ENCODE measurements at places on chromosomes 5 and 9. TPM values are rescaled to one million over a fixed set of nuclear protein-coding genes. Genes with fewer than 3 reads are reported as not detected.

DNA sequence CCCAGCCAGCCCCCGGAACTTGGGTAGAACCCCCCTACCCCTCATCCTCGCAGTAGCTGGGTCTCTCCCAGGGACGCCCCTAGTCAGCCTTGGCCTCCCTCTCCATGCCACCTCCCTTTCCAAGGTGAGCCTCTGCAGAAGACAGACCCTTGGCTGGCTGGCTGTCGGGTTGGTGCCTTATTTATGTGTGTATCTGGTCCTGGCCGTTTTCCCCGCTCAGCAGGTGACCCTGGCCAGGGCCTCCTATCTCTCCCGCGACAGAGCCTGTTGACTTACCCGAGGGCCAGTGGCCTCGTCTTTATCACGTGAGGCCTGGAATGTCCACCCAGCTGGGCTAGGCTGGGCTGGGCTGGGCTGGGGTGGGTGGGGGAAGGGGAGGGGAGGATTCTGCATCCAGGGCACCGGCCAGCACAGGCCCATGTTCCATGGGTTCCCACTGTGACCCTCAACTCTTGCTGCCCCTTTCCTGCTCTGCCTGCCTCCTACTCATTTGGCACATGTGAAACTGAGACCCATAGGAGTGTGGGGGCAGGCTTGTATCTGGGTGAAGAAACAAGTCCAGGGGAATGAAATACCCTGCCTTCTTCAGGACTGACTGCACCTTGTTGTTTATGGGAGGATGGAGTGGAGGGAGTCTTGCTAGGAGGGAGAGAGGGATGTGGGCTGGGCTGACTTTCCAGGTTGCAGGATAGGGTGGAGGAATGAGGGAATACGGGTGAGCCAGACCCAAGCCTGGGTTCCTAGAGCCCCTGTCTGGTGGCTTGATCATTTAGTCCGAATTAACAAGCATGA, 3.1 kb downstream of the CXXC5 start:
- no peak for DNase-seq

GRCh38 chr9:97319395-97319794, 11.9 kb downstream of the CCDC180 start:
- DNase-seq, result no peak

- DNase-seq, result no peak
Observed at GRCh38 chr5:137563646-137564397, 64.7 kb upstream of the SPOCK1 start.

The RICTOR gene
- 27.8 TPM for total RNA-seq

- DNase-seq, result no peak
Observed at GRCh38 chr9:37692622-37693221, 42.0 kb downstream of the FRMPD1 start.

The MVB12B gene
- total RNA-seq, result 11.4 TPM

DNA sequence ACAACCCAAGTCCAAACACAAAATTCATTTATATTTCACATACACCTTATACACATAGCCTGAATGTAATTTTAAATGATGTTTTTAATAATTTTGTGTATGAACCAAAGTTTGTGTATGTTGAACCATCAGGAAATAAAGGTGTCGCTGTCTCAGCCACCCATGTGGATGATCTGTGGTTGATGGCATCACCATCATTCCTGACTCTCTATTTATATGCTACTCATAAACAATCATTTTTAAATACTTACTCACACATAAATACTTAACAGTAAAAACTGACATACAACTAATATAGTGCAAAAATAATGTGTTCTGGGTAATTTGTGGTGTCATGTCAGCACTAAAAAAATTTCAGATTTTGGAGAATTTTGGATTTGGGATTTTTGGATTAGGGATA, 38.4 kb downstream of the SMC5 start:
- no peak for DNase-seq

The HTR1A gene
- not detected for total RNA-seq

The TEK gene
- total RNA-seq, result 63.0 TPM

DNA sequence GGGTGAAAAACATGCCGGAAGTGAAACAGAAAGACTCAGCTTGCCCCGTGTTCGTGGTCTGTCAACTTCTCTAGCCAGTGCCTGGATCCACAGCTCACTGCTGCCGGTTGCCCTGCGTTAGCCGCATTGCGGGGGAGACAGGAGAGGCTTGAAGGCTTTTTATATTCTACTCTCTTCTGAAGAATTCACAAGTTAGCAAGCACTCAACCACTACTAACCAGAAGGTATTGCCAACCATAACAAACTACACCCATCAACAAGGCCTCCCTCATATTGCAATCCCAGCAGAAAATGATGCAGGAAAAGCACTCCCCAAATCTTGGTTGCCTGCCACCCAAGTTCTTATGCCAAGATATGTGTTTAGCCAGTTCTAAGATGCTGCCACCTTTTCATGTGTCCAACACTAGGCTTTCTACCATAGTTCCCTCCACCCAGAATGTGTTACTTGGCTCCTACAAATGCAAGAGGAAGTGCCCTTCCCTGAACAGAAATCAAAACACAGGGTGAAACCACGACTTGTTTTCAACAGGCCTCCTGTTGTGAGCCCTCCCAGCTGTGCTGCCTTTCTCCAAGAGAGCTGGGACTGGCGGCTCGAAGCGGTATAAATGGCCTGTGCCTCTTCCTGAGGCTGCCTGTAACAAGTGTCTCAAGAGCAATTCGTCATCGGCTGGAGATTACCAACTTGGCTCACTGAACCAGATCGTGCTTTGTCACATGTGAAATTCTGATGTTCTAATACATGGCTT, 129.0 kb downstream of the SNX18 start:
- no peak for DNase-seq

DNA sequence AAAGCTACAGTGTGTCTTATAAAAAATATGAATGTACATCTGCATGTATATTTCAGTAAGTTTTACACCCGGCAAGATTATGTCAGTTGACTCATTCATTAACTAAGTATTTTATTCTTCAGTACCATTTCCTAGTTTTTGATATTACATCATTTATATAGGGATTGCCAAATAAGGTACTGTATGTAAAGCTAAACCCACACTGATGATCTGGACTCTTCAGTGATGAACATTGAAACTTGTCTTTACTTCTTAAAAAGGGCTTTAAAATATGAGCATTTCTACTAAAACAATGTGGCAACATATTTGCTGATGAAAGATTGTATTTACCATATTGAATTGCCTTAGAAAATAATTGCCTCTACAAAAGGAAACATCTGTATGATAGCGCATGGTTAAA, 151.8 kb upstream of the TLX3 start:
- DNase-seq, result no peak

DNA sequence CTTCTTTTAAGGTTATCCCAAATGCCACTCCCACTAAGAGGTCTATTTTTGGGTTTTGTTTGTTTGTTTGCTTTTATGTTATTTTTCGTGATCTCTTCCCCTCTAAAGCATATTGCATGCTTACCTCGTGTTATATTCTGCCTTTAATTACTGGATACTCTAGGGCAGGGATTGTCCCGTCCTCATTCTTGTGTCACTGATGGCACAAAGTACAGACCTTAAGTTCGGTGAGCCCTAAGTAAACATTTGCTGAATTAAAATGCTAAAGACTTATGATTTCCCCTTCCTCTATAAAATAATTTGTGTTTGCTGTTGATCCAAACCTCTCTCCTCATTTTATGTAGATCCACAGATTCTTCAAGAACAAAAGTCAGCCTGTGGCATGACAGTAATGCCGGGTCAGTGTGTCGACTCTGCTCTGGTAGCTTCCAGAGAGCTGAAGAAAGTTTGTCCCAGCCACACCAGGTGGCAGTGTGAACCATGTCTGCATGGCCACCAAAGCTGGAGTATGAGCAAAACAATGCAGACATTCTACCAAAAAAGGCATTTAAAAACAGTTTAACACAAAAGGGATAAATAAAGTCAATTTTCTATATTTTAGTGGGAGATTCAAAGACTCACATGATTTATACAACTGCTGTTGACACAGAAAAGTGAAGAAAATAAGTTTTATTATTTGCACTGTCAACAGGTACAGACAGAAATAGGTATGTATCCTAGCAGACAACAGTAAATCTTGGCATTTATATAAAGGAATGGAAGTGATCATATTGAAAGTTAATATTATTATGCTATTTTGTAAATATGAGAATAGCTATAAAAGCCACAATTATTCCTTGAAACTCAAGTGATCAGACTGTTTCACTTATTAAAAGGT, 17.9 kb upstream of the POC5 start:
- DNase-seq, result no peak

GRCh38 chr5:15808577-15808976, 308.6 kb downstream of the FBXL7 start:
- DNase-seq, result no peak

GRCh38 chr9:135889564-135890189, 17.7 kb downstream of the CAMSAP1 start:
- no peak for DNase-seq

GRCh38 chr5:143913008-143913752, 101.2 kb downstream of the HMHB1 start:
- DNase-seq, result no peak

GRCh38 chr5:3217114-3217513, 378.5 kb upstream of the IRX1 start:
- no peak for DNase-seq

- DNase-seq, result no peak
Observed at GRCh38 chr5:81165493-81166119, 67.5 kb upstream of the CKMT2 start.

DNA sequence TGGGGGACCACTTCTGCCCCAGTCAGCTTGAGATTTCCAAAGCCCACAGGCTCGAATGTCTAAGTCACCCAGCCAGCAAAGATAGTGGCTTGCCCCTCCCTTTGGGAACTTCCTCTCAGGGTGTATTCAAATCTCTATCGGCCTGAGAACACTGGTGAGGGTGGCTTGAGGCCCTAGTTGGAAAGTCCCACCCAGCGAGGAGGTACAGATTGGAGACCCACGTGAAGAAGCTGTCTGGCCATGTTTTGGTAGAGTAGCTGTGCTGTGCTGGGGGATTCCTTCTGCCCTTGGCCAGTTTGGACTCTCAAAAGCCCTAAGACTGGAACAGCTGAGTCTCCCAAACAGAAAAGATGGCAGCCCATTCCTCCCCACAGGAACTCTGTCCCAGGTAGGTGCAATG, 172.7 kb upstream of the RIOK2 start:
- no peak for DNase-seq

GRCh38 chr9:122364117-122364782, 6.6 kb upstream of the PTGS1 start:
- no peak for DNase-seq

GRCh38 chr5:62465985-62466925, 53.7 kb downstream of the IPO11 start:
- DNase-seq, result no peak

GRCh38 chr9:16039988-16040761, 487.3 kb downstream of the CCDC171 start:
- DNase-seq, result no peak

DNA sequence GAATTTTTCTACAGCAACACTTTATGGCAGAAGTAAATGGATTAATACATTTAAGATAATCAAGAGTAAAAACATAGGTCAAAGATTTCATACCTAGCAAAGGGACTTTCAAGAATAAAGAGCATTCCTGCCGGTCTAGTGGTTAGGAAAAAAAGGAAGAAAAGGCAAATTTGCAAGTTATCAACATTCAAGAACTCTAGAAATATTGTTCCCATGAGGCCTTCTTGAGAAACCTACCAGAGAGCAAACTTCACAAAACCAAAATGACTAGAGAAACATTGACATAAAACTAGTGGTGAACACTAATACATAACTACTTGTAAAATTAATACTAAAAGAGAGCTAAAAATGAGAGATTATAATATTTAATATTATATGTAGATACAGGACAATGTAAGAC, 320.2 kb upstream of the RGMB start:
- no peak for DNase-seq

DNA sequence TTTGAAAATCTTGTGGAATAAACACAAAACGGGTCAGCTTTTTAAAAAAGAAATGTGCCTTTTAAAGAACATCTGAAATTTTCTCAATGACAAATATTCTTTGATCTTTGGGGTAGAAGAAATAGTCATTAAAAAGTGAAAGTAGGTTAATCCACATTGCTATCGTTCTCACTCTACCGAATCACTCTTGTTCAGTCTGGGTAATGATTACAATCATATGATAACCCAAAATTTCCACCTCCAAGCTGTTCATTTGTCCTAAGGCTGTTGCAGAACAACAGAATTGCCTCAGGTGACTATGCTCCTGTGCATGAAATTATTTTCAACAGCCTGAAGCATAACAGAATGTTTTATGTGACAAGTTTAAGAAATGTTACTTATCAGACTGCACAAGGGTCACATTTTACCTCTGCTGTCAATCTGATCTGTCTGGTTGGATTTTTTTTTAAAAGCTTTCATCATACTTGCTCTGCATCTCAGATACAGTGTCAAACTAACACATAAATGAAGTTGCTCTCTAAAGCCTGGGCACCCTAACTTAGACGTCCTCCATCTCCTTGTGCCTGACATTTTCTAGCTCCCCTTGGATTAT, 227.3 kb downstream of the LURAP1L start:
- DNase-seq, result no peak

The IPPK gene
- 15.4 TPM for total RNA-seq

DNA sequence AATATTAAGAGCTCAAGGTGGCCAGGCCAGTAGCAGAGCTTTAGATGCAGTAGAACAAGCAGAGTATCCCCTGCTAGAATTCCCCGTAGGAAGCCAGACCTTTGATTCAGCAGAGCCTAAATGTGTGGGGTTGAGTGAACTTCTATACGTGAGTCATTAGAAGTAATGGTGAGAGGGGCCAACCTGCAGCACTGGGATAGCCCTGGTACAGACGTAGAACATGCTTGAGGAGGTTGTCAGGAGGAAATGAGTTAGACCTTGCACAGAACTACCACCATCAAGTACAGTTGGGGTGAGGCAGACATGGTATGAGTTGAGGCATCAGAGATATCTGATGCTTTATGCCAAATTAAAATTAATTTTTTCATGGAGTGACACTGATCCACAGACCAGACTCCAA, 42.0 kb downstream of the PDCD1LG2 start:
- no peak for DNase-seq

DNA sequence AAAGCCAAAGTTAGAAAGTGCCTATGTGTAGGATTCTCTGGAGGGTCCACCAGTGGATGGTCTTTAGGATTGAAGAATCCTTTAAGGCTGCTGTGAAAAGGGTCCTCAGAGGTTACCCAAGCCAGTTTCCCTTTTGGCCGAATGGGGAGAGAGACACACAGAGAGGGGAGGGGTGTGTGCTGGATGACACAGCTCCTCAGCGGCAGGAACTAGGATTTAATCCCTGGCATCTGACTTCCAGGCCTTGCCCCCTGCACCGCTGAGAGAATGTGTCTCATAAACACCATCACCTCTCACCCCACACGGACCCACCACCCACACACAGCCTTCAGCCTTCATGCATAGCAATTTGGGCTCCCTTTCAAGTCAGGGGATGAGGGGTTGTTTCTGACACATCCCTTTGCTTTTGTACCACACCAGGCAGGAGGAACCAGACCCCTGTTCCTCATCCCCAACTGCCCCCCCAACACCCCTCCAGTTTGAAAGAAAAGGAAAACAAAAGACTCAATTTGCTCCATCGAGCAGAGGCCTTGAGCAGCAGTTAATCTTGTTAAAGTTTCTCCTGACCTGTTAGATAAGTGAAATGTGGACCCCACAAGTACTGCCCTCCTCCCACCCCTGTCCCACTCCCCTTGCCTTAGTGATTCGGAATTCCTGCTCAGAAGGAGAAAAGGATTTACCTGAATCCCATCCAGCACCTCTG, 4.0 kb downstream of the PAPPA start:
- no peak for DNase-seq

Measured in glomerular endothelial cell (primary cell).